ENCODE measurements at places on chromosomes 1 and 21.

- no peak for DNase-seq
Measured at GRCh38 chr1:107874221-107874620, 90.8 kb downstream of the VAV3 start.

- no peak for DNase-seq
Measured at GRCh38 chr1:178659789-178660208, 65.2 kb upstream of the RALGPS2 start.

DNA sequence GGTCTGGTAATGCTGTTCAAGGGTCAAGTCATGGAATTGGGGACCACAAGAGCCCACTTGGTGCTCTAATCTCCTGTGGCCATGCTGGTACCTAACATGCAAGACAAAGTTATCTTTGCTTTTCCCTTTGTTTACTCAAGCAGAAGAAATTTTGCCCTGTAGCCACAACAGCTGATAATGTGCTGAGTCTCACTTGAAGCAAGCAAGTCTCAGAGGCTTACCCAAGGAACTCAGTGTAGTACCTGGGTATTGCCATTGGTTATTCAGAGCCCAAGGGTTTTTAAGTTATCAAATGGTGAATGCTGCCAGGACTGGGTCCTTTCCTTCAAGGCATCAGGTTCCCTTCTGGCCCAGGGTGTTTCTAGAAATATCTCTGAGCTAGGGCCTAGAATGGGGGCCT lies 198.9 kb upstream of the RNPC3 start:
- no peak for DNase-seq

GRCh38 chr1:9425859-9426258 lies 113.4 kb upstream of the SLC25A33 start:
- DNase-seq: no peak

- no peak for DNase-seq
Measured at GRCh38 chr1:221098471-221099405, 219.5 kb downstream of the HLX start.

DNA sequence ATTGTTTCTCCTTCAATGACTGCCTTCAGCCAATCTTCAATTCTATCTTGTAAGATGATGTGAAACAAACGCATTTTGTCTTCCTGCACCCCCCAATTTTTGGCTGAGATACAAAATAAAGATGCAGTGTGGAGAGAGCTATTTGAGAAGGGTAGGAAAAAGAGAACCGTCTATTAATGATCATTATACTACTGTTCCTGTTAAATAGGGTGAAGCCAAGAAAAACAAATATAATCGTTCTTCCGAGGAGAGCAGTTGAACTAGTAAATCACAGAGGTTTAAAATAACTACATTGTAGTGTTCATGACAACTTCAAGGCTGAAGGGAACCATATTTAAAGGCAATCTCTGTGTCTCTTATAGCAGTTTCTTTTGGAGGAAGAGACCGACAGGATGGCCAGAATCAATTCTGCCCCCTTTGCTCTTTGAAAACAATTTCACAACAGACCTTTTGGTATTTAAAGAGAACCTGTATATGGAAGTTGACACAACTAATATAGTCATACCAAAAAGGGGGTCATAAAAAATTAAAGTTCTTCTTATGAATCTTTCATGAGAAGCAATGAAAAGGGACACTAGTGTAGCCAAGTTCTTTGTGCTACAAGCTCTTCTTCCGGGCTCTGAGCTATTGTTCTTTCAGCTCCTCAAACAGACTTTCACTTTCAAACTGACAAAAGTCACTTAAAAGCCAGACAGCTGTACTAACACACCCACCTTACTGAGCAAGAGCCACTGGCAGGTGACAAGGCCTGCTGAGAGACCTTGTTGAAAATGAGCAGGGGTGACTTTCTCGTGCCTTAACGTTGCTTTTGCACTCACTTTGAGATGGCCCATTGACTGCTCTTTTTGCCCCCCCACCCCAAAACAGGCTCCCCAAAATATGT lies 30.9 kb downstream of the PROX1 start:
- peak; percentile 94 for DNase-seq

DNA sequence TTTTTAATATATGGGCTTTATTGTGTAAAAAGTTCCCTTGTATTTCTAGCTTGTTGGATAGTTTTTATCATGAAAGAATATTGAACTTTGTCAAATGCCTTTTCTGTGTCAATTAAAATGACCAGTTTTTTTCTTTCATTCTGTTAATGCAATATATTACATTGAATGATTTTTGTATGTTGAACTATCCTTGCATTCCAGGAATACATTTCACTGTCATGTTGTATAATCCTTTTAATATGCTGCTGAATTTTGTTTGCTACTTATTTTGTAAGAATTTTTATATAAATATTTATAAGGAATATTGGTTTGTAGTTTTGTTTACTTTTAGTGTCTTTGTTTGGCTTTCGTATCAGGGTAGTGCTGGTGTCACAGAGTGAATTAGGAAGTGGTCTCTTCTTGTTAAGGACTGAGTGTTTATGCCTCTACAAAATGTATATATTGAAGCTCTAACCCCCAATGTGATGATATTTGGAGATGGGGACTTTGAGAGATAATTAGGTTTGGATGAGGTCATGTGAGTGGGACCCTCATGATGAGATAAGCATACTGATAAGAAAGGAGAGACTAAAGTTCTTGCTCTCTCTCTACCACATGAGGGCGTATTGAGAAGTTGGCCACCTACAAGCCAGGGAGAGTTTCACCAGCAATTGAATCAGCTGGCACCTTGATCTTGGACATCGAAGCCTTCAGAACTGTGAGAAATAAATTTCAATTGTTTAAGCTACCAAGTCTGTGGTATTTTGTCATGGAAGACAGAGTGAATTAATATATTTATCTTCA lies 12.0 kb upstream of the SLAMF6 start:
- peak; percentile 51 for DNase-seq

DNA sequence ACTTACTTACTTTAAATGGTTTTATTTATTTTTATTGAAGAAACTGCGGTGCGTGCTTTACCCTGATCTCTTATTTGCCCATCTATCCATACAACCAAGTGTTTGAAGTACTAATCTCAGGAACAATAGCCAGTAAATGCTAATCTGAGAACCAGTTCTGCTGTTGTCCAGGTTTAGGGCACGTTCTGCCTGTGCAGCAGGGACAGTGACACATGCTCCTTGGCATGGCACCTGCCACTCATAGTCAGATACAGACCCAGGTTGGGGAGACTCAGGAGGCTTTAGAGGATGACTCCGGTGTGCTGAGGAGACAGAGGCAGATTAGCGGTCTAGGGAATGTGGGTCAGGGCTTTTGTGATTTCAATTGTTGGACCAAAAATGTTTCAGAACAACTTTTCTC lies 83.6 kb downstream of the NRIP1 start:
- peak; percentile 90 for DNase-seq

Measured in DMS53 (cell line).